Renal cortex interstitium (tissue), 15 donors: ENCODE measurements at places on chromosomes 7 and 10. TPM values are rescaled to one million over a fixed set of nuclear protein-coding genes. Genes with fewer than 3 reads are reported as not detected.

GRCh38 chr7:31521336-31522010 lies 7.6 kb downstream of the ITPRID1 start:
- no peak for DNase-seq

- no peak for DNase-seq
These were observed 3.6 kb upstream of the HOXA13 start for GRCh38 chr7:27203365-27203953.

The FOXI2 gene
- polyA plus RNA-seq, result 2.2 TPM

- DNase-seq, result no peak
These were observed 152.3 kb downstream of the EGFR start for GRCh38 chr7:55171157-55171556.

- DNase-seq, result no peak
These were observed 6.7 kb downstream of the RASSF4 start for GRCh38 chr10:44966129-44966815.

DNA sequence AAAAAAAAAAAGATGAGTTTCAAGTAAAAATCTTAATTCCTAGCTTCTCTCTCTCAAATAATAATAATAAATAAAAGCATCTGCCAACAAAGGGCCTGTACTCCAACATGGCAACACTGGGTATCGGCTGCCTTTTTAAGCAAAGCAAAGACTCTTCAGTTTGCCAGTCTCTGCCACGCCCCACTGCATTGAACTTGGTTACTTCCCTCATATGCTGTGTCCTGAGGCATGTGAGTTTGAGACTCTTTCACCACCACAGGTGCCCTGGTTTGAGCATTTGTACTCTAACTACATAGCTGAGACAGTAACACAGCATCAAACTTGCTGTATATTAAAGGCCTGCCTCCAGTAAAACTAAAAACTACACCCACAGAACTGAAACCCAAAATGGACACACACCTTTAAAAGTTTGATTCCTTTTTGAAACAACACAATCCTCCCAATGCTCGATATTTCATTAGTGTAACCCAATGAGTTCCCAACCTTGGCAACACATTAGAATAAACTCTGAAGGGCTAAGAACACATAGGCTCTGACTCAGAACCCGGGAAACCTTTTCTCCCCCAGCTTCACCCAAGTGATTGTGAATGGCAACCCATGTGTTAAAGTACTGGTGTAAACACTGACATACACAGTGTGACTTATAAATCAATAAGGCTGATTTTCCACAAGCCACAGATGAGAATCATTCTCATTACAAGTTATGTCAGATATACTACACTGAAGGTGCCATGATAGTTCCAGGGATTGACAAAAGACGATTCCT lies 12.0 kb downstream of the JAZF1 start:
- DNase-seq, result no peak

DNA sequence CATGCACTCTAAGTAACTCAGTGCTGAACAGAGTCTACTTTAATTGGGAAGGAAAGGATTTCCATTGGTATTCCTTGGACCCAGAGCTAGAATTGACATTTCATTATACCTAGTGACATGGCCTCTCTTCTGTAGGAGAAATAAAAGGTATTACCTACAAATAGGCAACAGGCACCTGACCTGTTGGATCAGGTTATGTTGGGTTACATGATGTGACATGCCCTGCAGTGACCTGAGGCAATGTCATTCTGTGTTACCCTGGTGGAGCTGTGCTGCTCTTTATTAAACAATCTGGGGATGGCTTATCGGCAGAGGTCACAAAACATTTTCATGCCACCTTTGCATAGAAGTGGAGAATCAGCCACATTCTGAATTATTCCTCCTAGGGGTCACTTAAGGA lies 427.7 kb downstream of the MDFIC start:
- DNase-seq, result no peak
